ENCODE measurements at places on chromosomes 3 and 15.

- no peak within 1 kb of the TSS for H3K27ac ChIP-seq
- H3K27me3 ChIP-seq: peaks cover 5% of the 10 kb centered on the region
- H3K36me3 ChIP-seq: no peaks in the 10 kb centered on the region
Measured at GRCh38 chr3:9249273-9250192, at the start of gene SRGAP3. SRGAP3 (minus strand) TSS chr3:9249646; CDS start chr3:9248951, 695 bp downstream.

DNA sequence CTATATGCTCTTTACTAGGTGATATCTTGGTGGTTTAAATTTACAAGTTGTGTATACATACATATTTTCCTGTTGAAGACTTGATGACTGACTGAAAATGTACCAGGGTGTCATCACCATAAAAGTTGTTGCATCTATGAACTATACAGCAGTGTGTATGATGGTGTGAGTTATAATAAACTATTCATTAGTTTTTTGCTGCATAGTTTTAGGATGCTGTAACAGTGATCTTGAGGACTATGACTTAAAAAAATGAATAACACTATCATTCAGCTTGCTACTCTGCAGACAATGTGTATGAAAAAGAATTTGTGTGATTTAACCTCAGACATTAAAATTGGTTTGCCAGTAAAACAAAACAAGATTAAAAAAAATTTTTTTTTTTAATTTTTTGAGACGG is 49.0 kb downstream of the UBE2E2 start:
- no peaks in the 10 kb centered on the region for H3K27me3 ChIP-seq
- DNase-seq: no peak
- H3K36me3 ChIP-seq: no peaks in the 10 kb centered on the region
- no peak overlapping the region for H3K27ac ChIP-seq

DNA sequence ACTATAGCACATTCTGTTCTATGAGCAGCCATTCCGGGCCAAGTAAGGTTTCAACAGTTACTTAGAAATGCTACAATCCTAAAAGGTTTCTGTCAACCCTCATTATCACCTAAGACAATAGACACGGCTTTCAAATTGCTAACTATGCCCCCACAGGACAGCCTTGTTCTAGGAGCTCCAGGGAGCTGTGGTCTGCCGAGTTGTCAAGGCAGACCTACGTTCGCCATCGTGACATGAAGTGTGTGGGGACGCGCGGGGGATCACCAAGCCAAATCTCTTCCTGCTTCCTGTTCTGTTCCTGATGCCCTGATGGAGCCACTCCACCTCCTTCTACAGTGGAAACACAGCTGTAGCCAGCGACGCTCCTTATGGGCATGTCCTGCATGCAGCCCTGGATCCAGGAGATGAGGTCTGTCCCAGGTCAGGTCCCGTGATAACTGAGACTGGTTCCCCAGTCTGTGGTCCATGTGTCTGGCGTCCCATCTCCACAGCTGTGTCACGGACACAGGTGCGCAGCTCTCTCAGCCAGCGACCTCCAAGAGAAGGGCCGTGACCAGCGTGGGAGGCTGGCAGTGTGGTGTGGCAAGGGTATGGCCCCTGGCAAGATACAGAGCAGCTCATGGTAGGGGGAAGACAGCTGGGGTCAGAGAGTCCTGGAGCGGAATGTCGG is 82.8 kb downstream of the PCSK6 start:
- no peaks in the 10 kb centered on the region for H3K27me3 ChIP-seq
- H3K27ac ChIP-seq: no peak overlapping the region
- peaks cover 24% of the 10 kb centered on the region for H3K36me3 ChIP-seq
- no peak for DNase-seq

- H3K36me3 ChIP-seq: no peaks in the 10 kb centered on the region
- peaks cover 28% of the 10 kb centered on the region for H3K27me3 ChIP-seq
- no peak overlapping the region for H3K4me3 ChIP-seq
- 0 out of 2 replicates have a peak, but pooled peaks cover 7% of the 10 kb centered on the region for H3K4me1 ChIP-seq
- DNase-seq: no peak
- H3K27ac ChIP-seq: no peak overlapping the region
Measured at GRCh38 chr3:129065720-129066073, 5.1 kb downstream of the GP9 start.

GRCh38 chr3:4306860-4307259 is 3.7 kb downstream of the SETMAR start:
- DNase-seq: no peak
- peaks cover 33% of the 10 kb centered on the region for H3K4me1 ChIP-seq
- peak overlapping the region; percentile 24 for H3K27ac ChIP-seq

DNA sequence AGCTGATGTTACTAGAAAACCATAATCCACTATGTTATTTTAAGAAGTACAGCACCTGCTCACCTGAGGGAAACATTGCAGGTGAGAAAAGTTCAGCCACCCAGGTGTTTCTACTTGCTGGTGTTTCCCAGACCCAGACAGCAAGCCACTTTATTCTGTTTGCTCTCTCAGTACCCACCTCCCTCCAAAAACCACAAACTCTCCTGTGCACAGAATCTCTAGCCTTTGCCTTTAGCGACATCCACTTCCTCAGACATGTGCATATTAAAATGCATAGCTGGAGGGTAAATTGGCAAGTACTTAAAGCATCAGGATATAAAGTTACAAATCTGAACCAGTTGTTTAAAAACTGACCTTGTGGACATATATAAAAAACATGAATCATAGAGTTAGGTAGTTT is 36.7 kb downstream of the VGLL3 start:
- no peaks in the 10 kb centered on the region for H3K4me1 ChIP-seq
- no peak overlapping the region for H3K27ac ChIP-seq
- H3K36me3 ChIP-seq: no peaks in the 10 kb centered on the region

DNA sequence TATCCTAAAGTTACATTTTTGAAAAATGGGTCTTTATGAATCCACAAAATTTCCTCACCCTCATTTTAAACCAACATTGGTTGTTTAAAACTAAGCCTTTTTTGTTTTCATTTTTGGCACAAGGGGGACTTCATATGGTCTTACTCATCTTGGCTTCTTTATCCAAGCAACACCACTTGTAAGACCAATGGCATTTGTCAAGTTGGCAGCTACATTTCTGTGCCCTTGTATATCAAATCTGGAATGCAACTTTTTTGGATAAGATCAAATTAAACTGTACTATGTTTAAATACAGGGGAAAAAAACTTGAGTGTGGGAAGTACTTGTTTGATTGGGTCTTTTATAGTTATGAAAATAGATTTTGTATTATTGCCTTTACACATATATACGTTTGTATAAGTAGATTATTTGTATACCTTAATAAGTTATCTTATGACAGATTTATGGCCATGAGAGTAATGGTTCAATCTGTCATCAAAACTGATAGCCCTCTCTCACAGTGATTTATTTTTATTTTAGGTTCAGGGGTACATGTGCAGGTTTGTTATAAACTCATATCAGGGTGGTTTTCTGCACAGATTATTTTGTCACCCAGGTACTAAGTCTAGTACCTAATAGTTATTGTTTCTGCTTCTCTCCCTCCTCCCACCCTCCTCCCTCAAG is 43.4 kb downstream of the GPR160 start:
- H3K27ac ChIP-seq: no peak overlapping the region
- H3K27me3 ChIP-seq: no peaks in the 10 kb centered on the region
- DNase-seq: no peak
- peaks cover 49% of the 10 kb centered on the region for H3K4me1 ChIP-seq
- no peak overlapping the region for H3K4me3 ChIP-seq

DNA sequence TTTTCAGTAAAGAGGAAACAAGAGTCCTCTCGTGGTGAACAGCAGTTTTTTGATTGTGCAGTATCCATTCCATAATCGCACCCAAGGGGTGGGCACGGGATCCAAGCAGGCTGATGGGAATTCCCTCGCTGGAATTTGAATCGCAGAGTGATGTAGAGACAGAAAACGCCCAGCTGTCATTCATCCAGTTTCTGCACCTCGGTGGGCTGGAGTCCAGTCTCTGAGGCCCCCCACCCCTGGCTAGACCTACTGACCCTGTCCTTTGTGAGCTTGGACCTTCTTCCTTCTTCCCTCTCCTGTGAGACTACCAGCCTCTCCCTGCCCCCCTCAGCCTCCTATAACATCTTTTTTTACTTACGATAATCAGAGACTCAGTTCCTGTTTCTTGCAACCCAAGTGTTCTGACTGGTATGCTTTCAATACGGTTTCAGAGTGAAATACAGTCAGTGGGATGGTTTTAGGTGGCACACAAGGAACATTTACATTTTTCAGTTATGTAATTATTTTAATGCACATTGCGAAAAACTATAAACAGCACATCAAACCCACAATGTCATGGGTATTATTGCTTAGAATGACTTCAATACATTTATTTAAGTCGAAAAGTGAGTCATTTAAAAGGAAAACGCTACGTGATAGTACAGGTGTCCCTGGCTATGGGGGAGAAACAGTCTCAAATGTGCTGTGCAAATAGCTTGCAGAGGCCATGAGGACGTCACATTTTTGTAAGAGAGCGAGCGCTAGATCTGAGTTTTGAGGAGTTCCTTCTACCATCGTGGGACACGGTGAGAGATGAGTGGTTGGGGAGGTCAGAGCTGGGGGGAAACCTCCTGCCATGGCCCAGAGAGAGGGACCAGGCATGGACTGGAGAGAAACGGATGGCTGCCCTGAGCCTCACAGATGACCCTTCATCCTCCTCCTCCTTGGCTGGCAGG is 37.5 kb upstream of the CHST2 start:
- H3K4me1 ChIP-seq: no peaks in the 10 kb centered on the region
- H3K27ac ChIP-seq: no peak overlapping the region
- H3K36me3 ChIP-seq: no peaks in the 10 kb centered on the region
- peaks cover 2% of the 10 kb centered on the region for H3K27me3 ChIP-seq
- H3K4me3 ChIP-seq: no peak overlapping the region

GRCh38 chr3:50068134-50068533 is 20.6 kb upstream of the RBM5 start:
- H3K4me1 ChIP-seq: no peaks in the 10 kb centered on the region
- no peak overlapping the region for H3K27ac ChIP-seq
- H3K4me3 ChIP-seq: no peak overlapping the region
- H3K36me3 ChIP-seq: peaks cover 30% of the 10 kb centered on the region
- H3K27me3 ChIP-seq: no peaks in the 10 kb centered on the region

DNA sequence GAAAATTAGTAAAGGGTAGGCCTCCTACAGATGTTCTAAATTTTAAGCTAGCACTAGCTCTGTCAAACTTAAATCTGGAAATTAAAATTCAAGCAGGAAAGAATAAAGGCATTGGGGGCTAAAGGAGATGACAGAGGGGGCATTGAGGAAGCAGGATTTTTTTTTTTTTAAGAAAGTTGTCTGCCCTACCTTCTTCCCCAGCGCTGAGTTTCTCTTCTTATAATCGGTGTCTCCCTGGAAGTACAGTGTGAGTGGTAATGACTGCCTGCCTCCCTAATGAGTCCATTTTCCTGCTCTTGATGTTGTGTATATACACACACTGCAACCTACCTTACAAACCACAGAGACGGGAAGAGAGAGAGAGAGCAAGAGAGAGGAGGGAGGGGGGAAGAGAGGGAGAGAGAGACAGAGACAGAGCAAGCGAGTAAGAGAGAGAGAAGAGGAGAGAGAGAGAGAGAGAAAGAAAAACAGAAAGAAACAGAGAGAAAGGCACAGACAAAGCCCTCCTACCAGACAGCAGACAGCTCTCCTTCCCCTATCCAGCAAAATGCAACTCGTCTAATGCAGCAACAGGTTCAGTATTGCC is 47.0 kb downstream of the ZBTB20 start:
- peaks cover 18% of the 10 kb centered on the region for H3K4me1 ChIP-seq
- H3K27ac ChIP-seq: peak overlapping the region; percentile 45

DNA sequence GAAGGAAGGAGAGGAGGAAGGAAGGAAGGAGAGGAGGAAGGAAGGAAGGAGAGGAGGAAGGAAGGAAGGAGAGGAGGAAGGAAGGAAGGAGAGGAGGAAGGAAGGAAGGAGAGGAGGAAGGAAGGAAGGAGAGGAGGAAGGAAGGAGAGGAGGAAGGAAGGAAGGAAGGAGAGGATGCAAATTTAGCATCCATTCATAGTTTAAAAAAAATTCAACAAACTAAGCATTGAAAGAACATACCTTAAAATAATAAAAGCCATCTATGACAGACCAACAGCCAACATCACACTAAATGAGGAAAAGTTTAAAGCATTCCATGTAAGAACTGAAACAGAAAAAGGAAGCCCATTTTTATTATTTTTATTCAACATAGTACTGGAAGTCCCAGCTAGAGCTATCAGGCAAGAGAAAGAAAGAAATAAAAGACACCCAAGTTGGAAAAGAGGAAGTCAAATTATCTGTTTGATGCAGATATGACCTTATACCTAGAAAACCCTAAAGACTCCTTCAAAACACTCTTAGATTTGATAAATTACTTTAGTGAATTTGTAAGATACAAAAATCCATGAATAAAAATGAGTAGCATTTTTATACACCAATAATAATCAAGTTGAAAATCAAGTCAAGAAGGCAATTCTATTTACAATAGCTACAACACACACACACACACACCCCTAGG is 52.2 kb upstream of the FXR1 start:
- no peak for DNase-seq
- no peak overlapping the region for H3K27ac ChIP-seq
- no peak overlapping the region for H3K4me3 ChIP-seq
- H3K36me3 ChIP-seq: no peaks in the 10 kb centered on the region
- H3K27me3 ChIP-seq: no peaks in the 10 kb centered on the region

DNA sequence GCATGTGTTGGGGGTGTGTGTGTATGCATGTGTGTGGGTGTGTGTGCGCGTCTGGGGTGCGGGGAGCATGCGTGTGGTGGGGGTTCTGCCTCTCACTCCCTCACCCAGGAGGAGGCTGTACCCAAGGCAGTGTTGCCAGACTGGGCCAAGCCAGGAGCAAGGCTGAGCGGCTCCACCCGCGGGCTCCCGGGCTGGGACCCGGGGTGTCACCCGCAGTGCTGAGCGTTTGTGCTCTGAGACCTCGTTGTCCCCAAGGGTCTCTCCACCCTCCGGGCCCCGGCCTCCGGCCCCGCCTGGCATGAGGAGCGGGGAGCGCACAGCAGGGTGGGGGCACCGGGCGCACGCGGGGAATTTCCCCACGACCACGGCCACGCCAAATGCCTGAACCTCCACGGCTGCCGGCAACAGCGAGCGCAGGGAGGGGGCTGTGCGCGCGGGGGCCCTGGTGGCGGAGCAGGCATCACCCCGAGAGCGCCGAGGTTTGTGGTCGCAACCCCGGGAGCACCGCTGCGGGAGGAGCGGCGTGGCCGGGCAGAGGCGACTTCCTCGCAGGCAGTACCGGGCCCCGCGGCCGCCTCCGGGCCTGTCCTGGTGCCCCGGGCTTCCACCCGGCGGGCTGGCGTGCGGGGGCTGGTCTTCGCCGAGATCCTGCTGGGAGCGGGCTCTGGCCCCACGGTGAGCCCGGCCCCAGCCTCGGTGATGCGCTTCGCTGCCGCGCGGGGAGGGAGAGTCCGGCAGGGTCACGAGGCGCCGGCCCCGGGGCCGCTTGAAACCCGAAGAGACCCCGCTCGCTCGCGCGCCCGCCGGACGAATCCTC is 7.4 kb upstream of the OCA2 start:
- peaks cover 36% of the 10 kb centered on the region for H3K27me3 ChIP-seq
- no peak for DNase-seq
- peak overlapping the region; percentile 33 for H3K4me3 ChIP-seq
- H3K27ac ChIP-seq: no peak overlapping the region

DNA sequence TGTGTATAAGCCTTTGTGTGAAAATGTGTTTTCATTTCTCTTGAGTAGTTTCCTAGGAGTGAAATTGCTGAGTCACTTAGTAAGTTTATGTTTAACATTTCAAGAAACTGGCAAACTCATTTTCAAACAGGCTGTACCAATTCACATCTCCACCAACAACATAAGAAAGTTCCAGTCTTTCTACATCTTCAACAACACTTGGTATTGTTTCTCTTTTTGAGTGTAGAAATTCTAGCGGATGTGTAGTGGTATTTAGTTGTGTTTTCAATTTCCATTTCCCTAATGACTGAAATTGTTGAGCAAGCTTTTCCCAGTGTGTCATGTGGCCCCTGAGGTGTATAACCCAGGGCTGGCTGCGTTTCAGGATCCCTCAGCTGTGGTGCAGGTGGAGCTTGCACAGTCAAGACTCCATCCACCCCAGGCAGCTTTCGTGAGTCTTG is 258.5 kb downstream of the PDCD6IP start:
- H3K36me3 ChIP-seq: no peaks in the 10 kb centered on the region
- no peak overlapping the region for H3K4me3 ChIP-seq
- peaks cover 1% of the 10 kb centered on the region for H3K27me3 ChIP-seq
